ENCODE measurements at places on chromosomes 12 and 14.

DNA sequence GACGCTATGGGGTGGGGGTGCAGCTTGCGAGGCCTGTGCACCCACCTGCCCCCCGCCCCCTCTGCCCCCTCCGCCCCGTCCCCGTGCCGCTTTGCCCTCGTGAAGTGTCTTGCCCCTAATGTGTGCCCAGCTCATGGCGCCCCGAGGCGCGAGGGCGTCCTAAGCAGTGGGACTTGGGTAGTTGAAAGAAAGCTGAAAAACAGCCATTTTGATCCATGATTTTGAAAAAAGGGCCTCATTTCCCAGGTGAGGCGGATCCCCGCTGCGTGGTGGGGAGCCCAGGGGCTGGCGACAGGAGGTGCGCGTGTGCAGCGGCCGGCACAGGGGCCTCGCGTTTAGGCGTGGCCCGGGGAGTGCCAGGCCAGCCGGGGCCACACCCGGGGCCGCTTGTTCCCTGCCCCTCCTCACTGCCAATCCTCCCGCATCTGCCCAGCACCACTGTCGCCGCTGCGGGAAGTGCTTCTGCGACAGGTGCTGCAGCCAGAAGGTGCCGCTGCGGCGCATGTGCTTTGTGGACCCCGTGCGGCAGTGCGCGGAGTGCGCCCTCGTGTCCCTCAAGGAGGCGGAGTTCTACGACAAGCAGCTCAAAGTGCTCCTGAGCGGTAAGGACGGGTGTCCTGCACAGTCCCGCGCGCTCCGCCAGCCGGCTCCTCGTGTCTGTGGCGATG lies 11.8 kb downstream of the ZFYVE21 start:
- no peak for DNase-seq

DNA sequence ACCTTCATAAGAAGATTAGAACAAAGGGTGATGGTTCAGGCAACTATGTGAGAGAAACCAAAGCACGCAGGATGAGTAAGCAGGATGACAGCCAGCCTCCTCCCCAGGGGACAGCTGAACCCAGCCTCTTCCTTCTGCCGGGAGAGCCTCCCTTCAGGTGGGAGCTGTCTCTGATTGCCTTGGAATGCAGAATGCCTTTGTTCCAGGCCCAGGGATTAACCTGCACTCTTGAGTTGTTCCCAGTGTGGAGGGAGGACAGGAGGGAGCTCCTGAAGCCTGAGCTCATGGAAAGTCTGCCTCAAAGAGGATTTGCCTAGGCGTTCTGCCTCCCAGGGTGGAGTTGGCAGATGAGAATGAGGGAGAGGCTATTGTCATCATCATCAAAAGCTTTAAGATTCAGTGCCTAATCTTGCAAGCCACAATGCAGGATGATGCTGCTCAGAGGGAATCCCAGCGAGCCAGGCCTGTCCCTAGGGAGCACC lies 3.6 kb upstream of the KRT6A start:
- no peak for DNase-seq

DNA sequence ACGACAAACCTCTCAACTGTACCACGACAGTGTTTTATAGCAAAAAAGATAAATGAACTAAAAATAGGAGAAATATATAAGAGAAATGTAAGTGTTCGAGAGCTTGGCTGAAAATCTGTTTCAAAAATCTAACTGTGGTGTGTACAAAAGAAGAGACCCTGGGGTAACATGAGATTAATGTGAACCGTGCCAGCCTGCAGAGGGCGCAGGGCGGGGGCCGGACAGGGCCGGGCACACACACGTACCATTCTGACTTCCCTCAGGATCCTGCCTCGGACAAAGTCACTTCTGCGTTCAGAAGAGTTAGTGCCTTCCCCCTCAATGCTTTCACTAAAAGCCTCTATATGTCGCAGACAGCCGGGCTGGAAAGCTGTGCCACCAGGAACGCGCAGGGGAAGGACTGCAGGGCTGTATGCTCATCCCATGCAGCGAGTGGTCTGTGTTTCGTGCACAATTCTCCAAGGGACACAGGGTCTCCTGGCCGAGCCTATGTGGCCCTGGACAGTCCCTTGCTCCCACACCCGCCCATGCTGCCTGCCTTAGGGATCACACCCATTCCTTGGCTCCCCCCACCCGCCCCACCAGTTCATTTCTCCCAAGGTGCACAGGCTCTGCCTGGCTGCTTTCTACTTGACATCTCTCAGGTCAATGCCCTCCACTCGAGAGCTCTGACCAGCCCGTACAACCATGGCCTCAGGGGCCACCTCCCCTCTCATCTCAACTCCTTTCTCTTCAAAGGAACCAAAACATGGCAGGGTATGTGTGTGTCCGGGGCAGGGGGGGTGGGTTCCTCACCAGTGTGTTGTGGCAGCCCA lies 8.5 kb downstream of the CDCA4 start:
- DNase-seq, result peak; percentile 36

DNA sequence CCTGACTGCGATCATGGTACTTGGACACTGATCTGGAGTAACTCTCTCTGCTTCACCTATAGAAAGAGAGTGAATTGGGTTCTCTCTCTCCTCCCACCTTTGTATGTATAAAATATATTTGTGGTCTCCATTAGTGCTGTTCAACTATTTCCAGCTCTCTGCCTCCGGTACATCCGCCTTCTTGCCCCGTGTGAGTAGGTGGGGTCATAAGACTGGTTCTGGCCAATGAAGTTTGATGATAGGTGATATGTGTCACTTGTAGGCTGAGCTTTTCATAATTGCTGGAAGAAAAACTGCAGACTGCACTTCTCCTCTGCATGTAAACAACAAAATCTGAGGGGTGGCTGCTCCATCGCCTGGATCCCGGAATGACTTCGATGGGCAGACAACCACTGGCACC lies 210.4 kb downstream of the EXOC5 start:
- DNase-seq, result no peak

DNA sequence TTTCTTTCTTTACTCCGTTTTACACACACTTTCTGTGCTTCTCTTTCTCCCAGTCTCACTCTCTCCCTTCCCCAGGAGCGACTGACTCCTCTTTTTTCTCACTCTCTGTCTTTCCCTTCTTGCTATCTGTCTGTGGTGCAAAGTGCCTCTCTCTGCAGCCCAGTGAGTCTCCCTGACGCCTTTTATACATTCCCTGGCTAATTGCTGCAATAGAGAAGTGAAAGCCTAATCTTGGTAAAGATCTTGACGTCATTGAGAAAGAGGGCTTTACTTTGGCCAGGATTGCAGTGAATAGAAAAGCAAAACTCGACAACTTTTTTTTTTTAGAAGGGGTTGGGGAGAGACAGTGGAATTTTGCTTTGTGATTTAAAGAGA lies 706 bp upstream of the DIO2 start:
- peak; percentile 6 for DNase-seq

GRCh38 chr12:77837876-77838291 lies 7.2 kb downstream of the NAV3 start:
- no peak for DNase-seq

DNA sequence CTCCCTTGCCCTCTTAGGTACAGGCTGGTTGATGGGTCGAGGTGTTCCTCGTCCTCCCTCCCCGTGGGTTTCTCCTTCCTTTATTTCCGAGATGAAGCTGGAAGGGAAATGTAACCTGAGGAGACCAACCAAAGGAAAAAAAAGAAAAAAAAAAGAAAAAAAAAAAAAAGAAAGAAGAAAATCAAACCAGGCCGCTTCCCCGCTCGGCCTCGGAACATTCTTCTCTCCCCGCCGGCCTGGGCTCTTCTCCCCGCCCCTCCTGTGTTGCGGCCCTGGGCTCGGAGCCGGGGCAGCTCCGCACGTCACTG lies 1.6 kb upstream of the NFATC4 start:
- no peak for DNase-seq

DNA sequence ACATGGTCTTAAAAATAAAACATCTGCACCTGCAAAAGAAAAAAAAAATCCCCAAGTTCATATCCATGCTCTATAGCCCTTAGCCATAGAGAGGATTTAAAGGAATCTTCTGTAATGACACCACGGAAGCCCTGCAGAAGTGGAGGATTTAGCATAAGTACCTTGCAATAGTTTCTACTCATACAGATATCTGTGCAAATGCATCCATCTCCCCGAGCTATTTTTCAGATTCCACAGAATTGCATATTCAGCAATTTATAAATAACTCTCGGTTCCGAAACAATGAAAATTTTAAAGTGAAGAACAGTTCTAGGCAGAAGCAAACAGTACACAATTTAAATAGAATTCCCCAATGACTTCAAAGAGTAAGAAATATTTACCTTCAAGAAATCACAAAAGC lies 424 bp downstream of the IGF1 start:
- DNase-seq, result no peak

DNA sequence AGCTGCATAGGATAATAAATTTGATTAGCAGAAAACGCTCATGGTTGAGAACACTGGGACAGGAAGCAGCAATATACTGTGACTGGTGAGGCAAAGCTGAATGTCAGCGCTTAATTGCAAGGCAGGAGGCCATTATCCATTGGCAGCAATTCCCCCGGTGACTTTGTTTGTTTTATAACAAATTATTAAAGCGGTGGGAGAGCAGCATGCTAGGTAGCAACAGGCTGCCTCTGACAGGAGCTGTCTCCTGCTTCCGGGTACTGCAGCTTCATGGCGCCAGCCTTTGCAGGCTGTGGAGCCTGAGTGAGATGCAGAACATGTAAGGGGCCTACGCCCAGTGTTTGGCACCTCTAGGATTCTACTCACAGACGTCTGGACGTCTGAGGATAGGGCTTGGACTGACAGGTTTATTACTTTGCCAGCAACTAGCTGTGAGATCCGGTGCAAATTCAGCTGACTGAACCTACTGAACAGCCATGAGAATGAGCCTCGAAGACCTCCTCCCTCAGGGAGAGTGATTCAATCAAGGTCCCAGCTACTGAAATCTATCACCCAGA lies 82.1 kb upstream of the SSTR1 start:
- DNase-seq, result no peak
